ENCODE measurements at places on chromosomes 4 and X.

DNA sequence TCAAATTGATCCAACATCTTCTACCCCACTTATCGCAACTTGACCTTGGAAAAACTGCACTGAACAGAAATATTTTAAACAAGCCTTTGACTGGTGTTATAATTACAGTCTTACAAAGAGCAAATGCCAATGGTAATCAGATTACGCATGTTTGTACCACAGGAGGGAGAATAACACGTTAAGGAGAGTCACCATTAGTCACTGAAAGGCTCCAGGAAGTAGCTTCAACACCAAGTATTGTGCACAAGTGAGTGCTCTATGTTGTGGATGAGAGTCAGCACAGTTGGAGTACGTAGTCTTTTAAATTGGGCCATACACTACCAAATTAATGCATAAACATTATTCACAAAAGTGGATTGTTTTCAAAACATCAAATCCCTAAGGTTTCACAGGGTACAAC is 1081.5 kb upstream of the TENM3 start:
- no peak for DNase-seq

GRCh38 chr4:165505958-165506837 is 127.4 kb downstream of the CPE start:
- DNase-seq = no peak

- no peak for DNase-seq
Measured at GRCh38 chr4:120472447-120473131, 405.9 kb upstream of the MAD2L1 start.

- DNase-seq = no peak
Measured at GRCh38 chr4:158929939-158930638, 161.3 kb downstream of the FNIP2 start.

- no peak for DNase-seq
Measured at GRCh38 chr4:54032558-54033135, 31.8 kb downstream of the CHIC2 start.

- DNase-seq = no peak
Measured at GRCh38 chr4:43763029-43763610, 685.5 kb downstream of the KCTD8 start.

- no peak for DNase-seq
Measured at GRCh38 chr4:147853706-147854105, 121.8 kb downstream of the ARHGAP10 start.

Measured in T47D (cell line).